ENCODE measurements at places on chromosomes 16 and 17.

GRCh38 chr17:79844869-79845600, 5.8 kb upstream of the CBX4 start:
- no peak for DNase-seq

GRCh38 chr16:50476486-50477255, 71.5 kb upstream of the NKD1 start:
- no peak for DNase-seq

- DNase-seq, result no peak
Observed at GRCh38 chr16:65760874-65761273, 605.6 kb upstream of the CDH5 start.

DNA sequence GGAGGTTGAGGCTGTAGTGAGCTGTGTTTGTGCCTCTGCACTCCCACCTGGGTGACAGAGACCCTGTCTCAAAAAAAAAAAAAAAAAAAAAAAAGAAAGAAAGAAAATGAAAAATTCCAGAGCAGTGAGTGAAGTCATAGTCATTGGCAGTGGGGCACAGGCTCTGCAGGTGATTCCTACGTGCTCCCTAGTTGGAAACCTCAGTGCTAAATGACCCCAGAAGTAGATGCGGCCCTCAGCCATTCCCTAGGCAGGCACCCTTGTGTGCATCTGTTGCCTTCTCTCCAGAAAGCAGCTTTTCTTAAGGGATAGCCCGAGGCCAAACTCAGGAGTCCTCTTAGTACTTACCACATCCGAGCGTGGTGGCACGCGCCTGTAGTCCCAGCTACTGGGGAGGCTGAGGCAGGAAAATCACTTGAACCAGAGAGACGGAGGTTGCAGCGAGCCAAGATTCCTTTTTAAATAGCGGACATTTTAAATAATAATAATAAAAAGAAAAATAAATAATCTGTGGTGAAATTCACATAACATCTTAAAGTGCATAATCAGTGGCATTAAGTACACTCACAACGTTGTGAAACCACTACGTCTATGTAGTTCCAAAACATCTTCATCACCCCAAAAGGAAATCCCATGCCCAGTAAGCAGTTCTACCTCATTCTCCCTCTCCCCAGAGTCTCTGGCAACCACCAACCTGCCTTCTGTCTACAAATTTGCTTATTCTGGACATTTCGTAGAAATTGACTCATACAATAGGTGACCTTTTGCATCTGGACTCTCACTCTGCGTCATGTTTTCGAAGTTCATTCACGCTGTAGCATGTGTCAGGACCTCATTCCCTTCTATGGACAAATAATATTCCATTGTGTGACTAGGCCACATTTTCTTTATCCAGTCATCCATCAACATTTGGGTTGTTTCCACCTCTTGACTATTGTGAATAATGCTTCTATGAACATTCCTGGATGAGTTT, 12.5 kb upstream of the SPHK1 start:
- DNase-seq, result peak; percentile 29

DNA sequence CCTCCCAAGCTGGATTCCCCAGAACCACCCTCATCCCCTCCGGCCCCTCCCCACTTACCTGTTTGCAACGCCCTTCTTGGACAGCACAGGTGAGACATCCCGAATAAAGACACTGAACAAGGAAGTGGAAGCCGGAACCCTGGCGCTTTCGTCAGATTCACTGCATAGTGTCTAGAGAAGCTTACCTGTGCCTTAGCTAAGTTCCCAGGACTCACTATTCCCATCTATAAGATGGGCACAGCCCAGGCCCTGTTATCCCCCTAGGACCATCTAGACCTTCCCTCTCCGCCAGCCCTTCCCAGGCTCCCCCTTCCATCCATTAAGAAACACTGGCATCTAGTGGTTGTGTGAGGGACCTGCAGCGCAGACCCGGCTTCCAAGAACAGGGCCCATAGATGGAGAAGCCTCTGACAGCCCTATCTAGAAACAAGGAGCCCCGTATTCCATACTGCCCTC, 26.9 kb upstream of the RPL38 start:
- peak; percentile 19 for DNase-seq

- DNase-seq, result no peak
Observed at GRCh38 chr16:77219437-77219836, 20.2 kb downstream of the SYCE1L start.

GRCh38 chr17:82385559-82386254, 14.1 kb downstream of the UTS2R start:
- no peak for DNase-seq

DNA sequence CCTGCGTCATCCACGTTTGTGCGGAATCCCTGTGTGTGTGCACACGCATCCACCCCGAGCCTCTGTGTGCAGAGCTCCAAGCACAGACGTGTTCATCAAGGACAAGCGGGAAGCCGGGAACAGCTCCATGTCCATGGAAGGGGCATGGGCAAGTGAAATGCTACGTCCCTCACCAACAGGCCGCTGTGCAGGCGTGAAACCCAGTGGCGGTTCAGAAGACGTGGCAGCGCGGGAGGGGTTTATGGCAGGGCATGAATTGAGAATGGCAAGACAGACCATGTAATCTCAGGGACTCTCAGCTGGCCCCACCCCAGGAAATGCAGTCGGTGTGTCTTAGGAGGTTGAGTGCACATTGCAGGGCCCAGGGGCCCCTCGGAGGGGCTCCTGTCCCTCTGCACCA, 52.7 kb downstream of the TBC1D16 start:
- DNase-seq, result no peak

DNA sequence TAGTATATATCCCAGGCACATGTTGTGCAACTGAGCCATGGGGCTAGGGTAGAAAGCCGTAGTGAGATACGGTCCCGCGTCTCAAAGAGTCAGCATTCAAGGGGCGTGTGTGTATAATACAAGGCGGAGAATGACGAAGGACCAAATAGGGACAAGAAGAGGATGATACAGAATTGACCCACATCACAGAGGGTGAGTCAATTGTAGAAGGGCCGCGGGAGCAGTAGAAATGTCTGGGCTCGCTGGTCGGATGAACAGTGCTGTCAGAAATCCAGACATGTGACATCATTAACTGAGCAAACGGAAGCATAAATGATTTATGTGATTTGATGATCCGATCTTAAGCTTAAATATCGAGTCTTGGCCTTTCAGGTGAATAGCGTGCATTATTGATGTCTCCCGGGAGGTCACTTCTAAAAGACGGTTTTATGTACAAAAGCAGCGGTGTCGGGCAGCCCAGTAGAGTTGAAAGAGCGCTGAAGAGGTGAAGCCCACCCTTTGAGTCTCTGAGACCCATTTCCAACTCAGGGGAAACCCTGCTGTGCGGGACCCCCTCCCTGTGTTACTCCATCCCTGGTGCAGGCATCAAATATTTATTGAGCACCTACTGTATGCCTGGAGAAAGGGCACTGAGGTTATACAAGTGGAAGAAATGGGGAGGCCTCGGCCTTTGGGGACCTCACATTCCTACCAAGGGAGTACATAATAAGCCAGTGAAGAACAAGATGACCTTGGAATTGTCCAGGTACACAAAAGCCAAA, 45.1 kb downstream of the ATP2C2 start:
- DNase-seq, result no peak

DNA sequence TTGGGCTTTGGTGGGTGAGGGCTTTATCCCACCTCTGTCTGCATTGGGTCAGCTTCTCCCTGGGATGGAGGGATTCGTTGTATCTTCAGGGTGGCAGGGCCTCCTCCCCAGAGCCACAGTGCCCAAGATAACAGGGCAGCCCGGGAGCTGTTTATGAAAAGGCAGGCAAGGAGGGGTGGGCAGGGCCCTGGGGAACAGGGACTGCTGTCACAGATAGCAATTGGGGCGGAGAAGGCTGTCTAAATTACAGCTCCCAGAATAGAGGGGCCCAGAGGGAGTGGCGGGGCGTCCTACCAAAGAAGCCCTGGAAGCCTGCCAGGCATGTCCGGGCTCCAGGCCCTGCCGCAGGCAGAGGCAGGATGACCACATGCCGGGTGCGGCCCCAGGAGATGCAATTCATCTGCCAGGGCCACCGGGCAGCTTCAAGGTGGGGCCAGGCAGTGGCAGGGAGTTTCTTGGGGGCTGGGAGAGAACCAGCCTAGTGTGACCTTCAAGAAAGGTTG, 18.8 kb upstream of the PHOSPHO1 start:
- no peak for DNase-seq
